Peyer's patch (tissue), 4 donors: ENCODE measurements at places on chromosomes 7 and 10. TPM values are rescaled to one million over a fixed set of nuclear protein-coding genes. Genes with fewer than 3 reads are reported as not detected.
A peak's percentile ranks its signal among the peaks of the same experiment; 100 is the strongest.

Gene OR2F1
- not detected for total RNA-seq

Gene LRIT1
- total RNA-seq, result not detected

Gene ALKBH4
- 18.1 TPM for total RNA-seq

Gene LIPN
- total RNA-seq, result not detected

Gene MMRN2
- total RNA-seq, result 16.5 TPM

DNA sequence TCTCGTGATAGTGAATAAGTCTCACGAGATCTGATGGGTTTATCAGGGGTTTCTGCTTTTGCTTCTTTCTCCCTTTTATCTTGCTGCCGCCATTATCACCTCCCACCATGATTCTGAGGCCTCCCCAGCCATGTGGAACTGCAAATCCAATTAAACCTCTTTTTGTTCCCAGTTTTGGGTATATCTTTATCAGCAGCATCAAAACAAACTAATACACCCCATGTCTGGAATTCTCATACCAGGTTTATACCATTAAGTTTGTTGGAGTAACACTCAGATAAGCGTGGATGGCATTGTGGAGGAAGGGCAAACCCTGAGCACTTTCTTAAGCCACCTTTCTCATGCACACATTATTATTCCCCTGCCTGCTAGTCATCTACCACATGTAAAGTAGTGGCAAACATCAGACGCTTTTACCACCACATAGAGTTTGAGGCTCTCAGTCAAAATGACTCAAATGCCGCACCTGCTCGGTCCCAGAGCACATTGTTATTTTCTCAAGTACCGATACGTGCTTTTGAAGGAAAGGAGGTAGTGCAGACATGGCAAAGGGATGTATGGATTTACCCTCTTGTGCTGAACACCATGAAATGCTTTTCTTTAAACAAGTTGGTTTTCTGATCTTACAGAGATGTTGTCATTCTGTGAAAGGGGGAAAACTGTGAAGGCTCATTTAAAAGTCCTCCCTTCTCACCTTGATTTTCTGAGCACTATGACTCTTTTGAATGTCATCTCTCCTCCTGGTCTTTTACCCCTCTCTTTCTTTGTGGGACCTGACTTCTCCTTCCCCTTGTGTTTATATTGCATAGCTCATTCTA lies 429.7 kb downstream of the EXOC4 start:
- H3K36me3 ChIP-seq, result no peaks in the 10 kb centered on the region
- H3K27me3 ChIP-seq, result no peaks in the 10 kb centered on the region
- DNase-seq, result no peak
- H3K4me3 ChIP-seq, result no peak overlapping the region
- H3K27ac ChIP-seq, result no peak overlapping the region

GRCh38 chr10:34727595-34728033 lies 87.5 kb downstream of the PARD3 start:
- DNase-seq, result no peak
- H3K4me3 ChIP-seq, result no peak overlapping the region
- peaks cover 27% of the 10 kb centered on the region for H3K4me1 ChIP-seq
- H3K27ac ChIP-seq, result no peak overlapping the region

GRCh38 chr7:55523366-55523765 lies 48.9 kb downstream of the VOPP1 start:
- no peak overlapping the region for H3K4me3 ChIP-seq
- no peak overlapping the region for H3K27ac ChIP-seq
- H3K4me1 ChIP-seq, result peaks cover 4% of the 10 kb centered on the region
- DNase-seq, result no peak

DNA sequence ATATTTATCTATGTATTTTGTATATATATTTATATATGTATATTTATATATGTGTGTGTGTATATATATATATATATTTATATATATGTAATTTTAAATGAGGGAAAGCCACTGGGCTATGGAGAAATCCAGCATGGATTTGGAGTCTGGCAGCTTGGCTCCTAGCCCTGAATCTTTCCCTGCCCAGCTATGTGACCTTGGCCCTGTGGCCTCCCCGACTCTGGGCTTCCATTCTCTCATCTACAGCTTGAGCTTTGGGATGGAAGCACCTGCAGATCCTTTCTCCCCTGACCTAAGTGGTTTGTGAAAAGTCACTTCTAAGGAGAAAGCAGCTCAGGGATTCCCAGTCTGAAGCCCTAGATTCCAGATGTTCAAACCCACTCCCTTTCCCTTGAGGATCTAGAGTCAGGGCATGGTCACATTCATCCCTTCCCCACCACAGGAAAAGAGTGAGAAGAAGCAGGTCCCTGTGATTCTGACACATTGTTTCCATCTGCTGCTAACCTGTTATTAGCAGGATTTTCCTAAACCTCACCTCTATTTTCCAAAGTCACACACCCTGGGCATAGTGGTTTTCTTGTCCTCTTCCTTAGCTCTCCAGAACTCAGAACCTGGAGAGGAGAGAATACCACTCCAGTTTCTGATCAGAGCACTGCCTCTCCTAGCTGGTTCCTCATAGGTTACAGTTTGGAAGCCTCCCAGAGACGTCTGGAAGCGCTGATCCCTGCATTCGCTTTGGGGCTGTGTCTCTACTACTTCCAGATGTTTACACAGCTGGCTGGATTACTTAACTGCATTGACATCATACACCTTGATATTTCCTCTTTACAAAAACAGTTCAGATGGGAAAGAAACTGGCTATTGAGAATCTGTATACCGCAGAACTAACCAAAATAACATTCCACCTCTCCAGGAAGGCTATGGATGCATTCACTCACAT lies 327.5 kb upstream of the ZMIZ1 start:
- H3K27me3 ChIP-seq, result no peaks in the 10 kb centered on the region
- no peak overlapping the region for H3K4me3 ChIP-seq
- DNase-seq, result no peak
- peaks cover 8% of the 10 kb centered on the region for H3K4me1 ChIP-seq
- no peak overlapping the region for H3K27ac ChIP-seq

GRCh38 chr7:2217716-2218443 lies 14.9 kb downstream of the MAD1L1 start:
- no peak overlapping the region for H3K27ac ChIP-seq
- no peaks in the 10 kb centered on the region for H3K27me3 ChIP-seq
- no peak overlapping the region for H3K4me3 ChIP-seq
- H3K36me3 ChIP-seq, result no peaks in the 10 kb centered on the region
- DNase-seq, result no peak
- H3K4me1 ChIP-seq, result no peaks in the 10 kb centered on the region

GRCh38 chr10:127276794-127277462 lies 80.5 kb upstream of the INSYN2A start:
- no peaks in the 10 kb centered on the region for H3K27me3 ChIP-seq

DNA sequence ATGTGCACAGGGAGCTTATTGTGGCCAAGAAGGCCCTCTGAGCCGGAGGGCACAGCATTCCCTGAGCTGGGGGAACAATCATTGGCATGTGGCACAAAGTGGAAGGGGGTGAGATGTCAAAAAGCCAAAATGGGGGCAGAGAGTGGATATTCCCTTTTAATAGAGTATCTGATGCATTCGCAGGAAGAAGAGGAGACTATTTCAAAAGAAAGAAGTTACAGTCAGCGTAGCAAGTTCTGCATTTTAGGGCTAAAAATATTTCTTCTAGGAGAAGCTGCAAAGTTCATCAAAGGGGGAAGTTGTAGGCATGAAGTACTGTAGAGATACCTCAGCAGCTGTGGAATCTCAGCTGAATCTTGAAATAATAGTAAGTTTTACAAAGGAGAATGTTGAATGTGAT lies 136.0 kb upstream of the WDR11 start:
- no peaks in the 10 kb centered on the region for H3K36me3 ChIP-seq
- no peak for DNase-seq
- H3K4me3 ChIP-seq, result no peak overlapping the region
- H3K4me1 ChIP-seq, result no peaks in the 10 kb centered on the region

GRCh38 chr7:55130395-55131141 lies 111.8 kb downstream of the EGFR start:
- peaks cover 54% of the 10 kb centered on the region for H3K4me1 ChIP-seq
- peak overlapping the region; percentile 67 for H3K27ac ChIP-seq
- no peak for DNase-seq
- no peaks in the 10 kb centered on the region for H3K36me3 ChIP-seq
- H3K4me3 ChIP-seq, result no peak overlapping the region

DNA sequence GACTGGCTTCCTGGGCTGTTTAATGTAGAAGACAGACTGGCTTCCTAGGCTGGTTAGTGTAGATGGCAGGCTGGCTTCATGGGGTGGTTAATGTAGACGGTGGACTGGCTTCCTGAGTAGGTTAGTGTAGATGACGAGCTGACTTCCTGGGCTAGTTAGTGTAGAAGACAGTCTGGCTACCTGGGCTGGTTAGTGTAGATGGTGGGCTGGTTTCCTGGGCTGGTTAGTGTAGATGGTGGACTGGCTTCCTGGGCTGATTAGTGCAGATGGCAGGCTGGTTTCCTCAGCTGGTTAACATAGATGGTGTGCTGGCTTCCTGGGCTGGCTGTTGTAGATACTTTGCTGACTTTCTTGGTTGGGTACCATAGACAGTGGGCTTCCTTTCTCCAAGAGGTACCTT lies 122.9 kb upstream of the PPP2R2D start:
- no peak overlapping the region for H3K4me3 ChIP-seq
- DNase-seq, result no peak
- no peaks in the 10 kb centered on the region for H3K4me1 ChIP-seq
